ENCODE measurements at places on chromosomes 1 and 21.
A peak's percentile ranks its signal among the peaks of the same experiment; 100 is the strongest.

DNA sequence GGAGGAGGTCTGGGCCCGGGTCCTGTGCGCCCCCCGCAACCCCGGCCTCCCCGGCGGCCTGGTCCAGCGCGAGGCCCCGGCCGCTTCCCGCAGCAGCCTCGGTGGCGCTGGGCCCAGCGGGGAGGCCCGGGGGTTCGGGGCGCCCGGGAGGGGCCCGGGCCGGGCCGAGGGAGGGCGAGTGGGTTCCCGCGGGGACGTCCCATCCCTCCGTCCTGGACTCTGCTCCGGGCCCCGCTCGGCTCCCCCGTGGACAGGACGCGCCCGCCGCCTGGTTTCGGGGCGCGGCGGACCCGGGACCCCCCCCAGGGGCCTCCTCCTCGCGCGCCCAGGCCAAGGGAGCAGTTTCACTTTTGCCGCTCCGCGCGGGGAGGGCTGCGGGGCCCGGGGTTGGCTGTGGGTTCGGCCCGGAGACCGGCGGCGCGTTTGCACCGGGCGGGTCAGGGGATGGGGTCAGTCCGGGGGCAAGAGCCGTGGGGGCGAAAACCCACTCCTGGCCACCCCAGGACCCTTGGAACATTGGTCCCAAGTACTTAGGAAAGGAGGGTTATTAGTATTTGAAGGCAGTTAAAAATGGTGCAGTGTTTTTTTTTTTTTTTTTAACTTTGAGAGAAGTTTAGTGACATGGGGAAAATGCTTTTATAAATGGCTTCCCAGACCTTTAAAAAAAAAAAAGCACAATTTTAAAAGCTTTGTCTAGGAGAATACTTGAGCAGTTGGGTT is 677 bp downstream of the AGPAT3 start:
- peak; percentile 60 for DNase-seq

GRCh38 chr1:9821710-9822109 is 2.1 kb downstream of the CLSTN1 start:
- DNase-seq = no peak

DNA sequence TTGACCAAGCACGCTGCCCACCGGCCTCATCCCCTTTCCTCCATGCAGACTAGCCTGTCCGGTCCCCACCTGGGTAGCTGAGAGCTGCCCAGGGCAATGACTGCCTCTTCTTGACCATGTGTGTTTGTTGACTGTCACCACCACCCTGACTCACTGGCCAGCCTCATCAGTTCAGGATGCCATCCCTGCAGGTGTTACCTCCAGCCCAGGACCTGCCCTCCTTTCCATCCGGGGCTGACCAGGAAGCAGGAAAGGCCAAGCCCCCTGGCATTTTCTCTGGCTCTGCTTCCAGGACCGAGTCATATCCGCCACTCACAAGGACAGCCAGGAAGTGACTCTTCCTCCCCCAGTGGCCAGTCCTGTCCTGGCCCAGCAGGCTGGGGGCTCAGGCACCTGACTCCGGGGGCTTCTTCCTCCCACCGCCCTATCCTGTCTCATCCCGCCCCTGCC is 17.1 kb downstream of the EPHA2 start:
- DNase-seq = no peak

GRCh38 chr1:225607355-225607754 is 45.6 kb downstream of the ENAH start:
- DNase-seq = no peak

- DNase-seq = no peak
Observed at GRCh38 chr21:26877018-26877417, 31.8 kb upstream of the ADAMTS1 start.

- DNase-seq = no peak
Observed at GRCh38 chr1:20124456-20125057, 5.2 kb upstream of the PLA2G2D start.

GRCh38 chr1:209266590-209267205 is 316.8 kb upstream of the CAMK1G start:
- no peak for DNase-seq

DNA sequence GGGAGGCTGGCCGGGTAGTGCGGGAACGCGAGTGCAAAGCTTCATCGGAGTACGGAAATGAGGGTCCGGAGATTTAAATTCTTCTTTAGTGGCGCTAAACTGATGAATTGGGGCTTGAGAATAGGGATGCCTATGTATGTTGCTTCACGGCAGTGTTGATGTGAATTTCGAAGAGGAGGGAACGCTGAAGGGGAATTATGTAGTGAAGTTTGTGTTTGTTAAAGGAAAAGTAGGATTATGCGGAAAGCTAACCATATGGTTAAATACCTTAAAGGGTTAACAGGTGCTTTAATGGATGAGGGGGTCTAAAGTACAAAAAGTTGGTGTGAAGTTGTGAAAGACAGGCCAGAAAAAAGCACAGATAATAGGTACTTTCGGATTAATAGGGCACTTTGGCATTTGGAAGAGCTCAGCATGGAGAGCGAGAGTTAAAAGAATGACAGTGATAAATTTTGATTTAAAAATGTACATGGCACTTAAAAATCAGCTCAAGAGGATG is 1.4 kb downstream of the HS2ST1 start:
- DNase-seq = no peak

Data from activated CD8-positive, alpha-beta memory T cell treated with anti-CD3 and anti-CD28 coated beads, Interleukin-2, amount 50 U/mL, for 4 hours (primary cell).